ENCODE measurements at places on chromosomes 12 and 14. TPM values are rescaled to one million over a fixed set of nuclear protein-coding genes. Genes with fewer than 3 reads are reported as not detected.

DNA sequence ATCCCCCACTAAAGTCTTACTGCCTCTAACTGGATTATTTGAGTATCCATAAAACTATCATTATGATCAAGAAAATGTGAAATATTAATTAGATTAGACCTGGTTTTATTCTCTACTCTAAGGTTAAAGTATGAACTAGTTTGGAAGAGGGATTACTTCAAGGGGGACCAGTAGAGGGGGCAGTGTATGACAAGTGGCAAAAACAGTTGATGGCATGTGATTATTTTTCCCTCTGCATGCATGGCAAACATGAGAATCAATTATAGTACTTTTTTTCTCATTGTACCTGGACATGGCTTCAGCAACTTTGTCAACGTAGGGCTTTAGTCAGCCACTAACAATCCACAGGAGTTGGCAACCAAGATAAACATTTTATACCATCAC, 145.0 kb upstream of the SLC38A2 start:
- no peak for DNase-seq

GRCh38 chr12:16939871-16940306, 333.9 kb upstream of the LMO3 start:
- DNase-seq, result no peak

- DNase-seq, result no peak
Observed at GRCh38 chr12:125458552-125459268, 393.5 kb downstream of the AACS start.

DNA sequence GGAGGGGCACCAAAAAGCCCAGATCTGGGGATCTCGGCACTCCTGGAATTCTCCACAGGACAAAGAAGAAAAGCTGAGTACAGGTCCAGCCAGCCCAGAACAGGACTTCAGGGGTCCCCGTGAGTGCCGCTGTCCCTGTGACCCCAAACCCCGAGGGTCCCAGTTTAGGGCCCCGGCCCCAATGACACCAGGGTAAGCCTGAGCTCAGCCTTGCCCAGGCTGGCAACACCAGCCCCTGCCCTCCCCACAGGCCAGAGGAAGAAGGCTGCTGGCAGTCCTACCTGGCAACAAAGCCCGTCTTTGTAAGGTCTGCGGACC, 1.8 kb downstream of the CDK2AP1 start:
- DNase-seq, result no peak

Gene TMEM52B
- total RNA-seq, result not detected

Gene KRT82
- not detected for total RNA-seq

DNA sequence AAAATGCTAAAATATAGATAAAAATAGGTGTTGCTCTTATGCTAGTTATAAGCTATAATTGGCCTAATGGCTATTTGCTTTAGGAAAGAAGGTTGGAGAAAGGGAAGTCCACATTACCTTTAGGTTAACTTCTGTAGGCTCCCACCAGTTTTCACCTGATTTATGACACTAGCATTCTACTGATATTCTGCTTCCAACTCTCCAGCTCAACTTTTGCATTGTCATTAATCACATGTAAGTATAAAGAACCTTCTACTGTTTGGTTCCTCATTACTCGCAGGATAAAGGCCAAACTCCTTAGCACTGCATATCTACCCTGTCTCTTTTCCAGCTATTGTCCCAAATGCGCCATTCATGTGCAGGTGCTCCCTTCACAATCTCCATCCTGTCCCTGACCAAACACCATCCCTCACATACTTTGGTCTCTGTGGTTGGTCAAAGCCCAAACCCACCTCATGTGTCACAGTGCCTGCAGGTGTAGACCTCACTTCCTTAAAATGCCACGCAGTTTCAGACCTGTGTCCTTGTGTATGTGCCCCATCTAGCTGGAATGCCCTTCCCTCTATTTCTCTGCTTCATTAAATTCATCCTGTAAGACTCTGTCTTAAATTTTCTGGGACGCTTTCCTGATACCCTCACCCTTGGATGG, 3.3 kb downstream of the DDHD1 start:
- no peak for DNase-seq

Data from left cardiac atrium (tissue), 4 donors.